ENCODE measurements at places on chromosomes 16 and 17. TPM values are rescaled to one million over a fixed set of nuclear protein-coding genes. Genes with fewer than 3 reads are reported as not detected.

GRCh38 chr16:24939738-24940137, 75.4 kb downstream of the ARHGAP17 start:
- DNase-seq = no peak

- DNase-seq = no peak
Observed at GRCh38 chr17:81691196-81691595, 7.4 kb downstream of the HGS start.

GRCh38 chr16:85313526-85314301, 201.4 kb upstream of the CIBAR2 start:
- no peak for DNase-seq

- DNase-seq = no peak
Observed at GRCh38 chr17:27818401-27819105, 18.2 kb upstream of the NOS2 start.

- no peak for DNase-seq
Observed at GRCh38 chr17:59846394-59847165, 46.2 kb downstream of the TUBD1 start.

DNA sequence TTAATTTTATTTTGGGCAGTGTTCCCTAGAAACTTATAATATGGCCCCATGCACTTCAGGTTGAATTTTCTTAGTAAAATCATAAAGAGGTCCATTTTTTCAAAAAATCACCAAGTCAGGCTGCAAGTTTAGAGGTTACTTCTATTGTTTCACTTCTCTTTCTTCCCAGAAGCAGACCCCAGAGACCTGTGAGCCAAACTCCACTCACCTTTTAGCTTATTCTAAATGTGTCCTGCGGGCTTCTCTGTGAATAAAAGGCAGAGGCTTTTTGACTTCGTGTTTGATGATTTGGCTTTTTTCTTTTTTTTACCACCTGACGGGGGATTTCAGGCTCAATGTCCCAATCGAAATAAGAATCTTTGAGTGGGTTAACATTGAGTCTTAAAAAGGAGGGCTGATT, 7.4 kb downstream of the PRKCB start:
- no peak for DNase-seq

DNA sequence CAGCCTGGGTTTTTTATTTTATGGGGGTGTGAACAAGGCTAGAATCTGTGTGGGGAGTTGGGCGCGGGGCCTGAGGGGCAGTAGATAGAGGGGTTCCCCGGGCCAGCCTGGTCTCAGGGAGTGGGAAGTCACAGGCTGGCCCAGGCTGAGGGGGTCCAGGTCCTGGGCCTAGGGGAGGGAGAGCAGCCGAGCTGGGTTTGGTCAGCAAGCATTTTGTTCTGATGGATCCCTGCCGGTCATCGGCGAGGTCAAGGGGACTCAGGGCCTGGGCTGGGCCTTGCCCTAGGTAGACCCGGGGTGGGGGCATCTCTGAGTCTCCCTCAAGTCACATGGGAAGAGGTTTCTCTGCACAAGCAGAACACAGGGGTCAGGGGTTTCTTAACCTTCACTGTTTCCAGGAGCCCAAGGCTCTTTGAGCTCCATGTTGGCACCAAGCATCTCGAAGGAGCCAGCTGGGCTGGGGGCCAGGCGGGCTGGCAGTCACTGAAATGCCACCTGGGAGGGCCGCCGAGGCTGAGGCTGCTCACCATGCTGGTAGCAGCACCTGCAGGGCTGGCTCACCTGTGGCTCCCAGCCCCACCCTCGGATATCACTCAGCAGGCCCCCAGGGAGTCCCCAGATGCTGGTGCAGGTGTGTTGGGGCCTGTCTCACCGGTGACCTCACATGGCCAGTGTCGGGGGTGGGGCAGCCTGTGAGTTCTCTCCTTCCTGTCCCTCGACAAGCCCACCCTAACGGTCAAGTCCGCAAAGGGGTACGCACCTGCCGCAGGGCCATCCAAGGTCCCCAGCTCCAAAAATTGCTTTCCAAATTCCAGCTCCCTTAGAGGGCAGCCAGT, 41.0 kb downstream of the SLC7A5 start:
- no peak for DNase-seq

KRT33A gene
- not detected for total RNA-seq

GRCh38 chr17:52227926-52228325, 69.4 kb upstream of the CA10 start:
- no peak for DNase-seq

ANKRD13B gene
- total RNA-seq = 8.5 TPM

NLRP1 gene
- 35.1 TPM for total RNA-seq

DNA sequence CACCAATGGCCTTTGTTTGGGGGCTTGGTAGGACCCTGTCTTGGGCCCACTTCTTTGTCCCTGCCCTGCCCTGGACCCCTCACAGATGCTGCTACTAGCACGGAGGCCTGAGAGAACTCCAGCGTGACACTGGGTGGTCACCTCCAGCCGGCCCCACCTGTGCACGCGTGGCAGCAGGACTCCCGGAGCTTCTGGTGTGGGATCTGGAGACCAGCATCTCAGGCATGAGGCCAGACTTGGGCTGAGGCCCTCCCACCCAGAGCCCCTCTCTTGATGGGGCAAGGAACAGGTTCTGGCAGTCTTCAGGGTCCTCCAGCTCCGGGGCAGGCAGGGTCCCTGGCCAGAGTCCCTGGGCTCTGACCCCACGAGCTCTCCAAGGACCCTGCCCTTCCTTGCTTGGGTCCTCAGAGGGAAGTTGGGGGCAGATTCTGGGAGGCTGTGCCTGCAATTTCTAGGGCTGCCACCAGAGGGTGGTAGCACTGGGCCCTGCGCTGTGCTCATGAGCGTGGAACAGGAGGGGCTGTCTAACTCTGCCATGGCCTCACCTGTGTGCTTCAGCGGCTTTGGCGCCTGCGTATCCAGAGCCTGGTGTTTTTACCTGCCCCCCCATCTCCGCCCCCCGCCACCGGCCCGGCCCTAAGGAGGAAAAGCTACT, 3.1 kb upstream of the BAIAP3 start:
- no peak for DNase-seq

GRCh38 chr16:56048425-56049105, 142.7 kb upstream of the GNAO1 start:
- DNase-seq = no peak

DNA sequence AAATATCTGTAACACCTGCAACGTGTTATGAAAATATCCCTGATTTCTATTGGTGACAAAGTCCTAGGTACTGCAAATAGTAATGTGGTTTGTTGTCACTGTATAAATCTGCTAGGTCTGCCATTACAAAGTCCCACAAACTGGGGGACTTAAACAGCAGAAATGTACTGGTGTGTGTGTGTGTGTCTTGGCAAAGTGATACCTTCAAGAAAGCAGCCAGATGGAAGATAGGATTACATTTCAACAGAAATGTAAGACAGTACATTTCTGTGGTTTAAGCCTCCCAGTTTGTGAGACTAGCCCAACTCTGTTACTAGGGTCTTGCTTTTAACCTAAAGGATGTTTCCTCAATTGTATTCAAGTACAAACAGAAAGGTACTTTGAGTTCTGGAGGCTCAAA, 531.7 kb downstream of the NPIPA7 start:
- DNase-seq = no peak

GRCh38 chr17:39761861-39762496, 24.2 kb downstream of the GRB7 start:
- DNase-seq = no peak

- DNase-seq = peak; percentile 72
Observed at GRCh38 chr16:23279721-23280153, 22.4 kb upstream of the SCNN1B start.

GRCh38 chr16:67763066-67763465, 43.3 kb downstream of the RANBP10 start:
- DNase-seq = no peak

DNA sequence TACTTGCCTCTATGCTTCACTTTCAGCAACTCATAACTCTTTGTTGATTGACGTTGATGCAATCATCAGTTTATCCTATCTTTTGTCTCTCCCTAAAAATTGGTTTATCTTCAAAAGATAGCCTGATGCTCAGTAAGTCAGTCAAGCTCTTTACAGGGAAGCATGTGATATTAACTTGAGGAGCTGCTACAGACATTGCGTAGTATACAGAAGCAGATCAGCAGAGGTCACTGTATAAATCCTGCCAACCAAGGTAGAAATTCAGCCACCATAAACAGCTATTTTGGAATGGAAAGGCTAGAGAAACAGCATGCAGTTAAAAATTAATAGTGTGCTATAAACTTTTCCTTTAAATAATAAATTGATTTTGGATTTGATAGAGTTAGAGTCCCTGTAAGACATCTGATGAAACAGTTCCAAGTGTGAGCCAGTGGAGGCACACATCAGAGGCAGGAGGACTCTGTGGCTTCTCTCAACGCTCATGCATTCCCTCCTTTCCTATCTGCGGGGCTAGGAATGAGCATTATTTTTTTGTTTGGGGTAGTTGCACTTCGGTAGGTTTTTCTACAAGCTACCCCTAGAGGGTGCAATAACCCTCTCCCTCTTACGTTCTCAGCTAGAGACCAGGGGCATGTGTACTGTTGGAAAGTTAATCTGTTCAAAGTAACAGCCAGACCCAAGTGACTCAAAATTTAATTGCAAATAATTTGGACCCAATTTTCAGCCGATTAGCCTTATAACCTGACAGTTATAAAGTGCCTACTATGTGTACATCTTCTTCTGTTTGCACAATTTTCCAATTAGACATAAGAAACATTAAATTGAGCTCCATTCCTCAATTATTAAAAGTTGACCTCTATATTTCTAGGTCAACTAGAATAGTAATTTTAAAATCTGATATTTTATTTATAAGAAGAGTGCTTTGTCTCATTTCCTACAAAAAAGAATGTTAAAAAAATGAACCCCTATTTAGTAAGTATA, 647.7 kb upstream of the SOX9 start:
- no peak for DNase-seq

DNA sequence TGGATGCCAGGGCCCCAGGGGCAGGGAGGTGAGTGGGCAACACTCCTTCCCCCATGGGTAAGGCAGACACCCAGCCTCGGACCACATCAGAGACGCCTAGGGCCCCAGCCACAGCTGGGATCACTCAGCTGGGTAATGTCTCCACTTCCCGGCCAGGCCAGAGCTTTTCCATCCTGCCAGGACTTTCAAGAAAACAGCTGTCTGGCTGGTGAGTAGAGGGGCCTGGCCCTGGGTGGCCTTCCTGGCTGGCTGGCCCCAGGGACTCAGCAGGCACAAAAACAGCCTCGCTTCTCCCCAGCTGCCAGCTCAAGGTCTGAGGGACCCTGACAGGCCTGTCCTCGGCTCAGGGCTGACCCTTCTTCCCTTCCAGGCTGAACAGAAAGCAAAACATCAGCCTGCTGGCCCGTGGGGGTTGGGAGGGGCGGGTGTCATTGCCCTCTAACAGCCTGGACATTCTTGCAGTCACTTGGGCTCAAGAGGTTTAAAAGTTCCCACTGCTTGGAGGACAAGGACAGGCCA, 45.3 kb upstream of the JPH3 start:
- no peak for DNase-seq

DNA sequence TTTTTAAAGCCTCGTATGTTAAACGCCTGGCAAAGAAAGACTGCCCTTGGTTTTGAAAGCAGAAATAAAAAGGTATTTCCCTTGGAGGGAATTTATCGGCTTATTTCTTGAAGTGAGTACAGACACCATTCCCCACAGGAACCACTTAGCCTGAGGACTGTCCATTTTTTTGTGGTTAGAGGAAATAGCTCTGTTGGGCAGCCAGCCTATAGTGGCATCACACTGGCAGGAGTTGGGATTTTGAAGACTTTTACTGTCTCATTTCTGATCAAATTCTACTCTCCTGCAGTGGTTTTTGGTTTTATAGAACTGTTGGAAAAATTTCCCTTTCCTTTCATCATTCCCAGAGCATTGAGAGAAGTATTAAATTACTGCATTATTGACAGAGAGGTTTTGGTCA, 34.1 kb upstream of the CDC6 start:
- no peak for DNase-seq

- peak; percentile 49 for DNase-seq
Observed at GRCh38 chr17:68054296-68054900, 18.9 kb downstream of the KPNA2 start.

ZFP3 gene
- 4.9 TPM for total RNA-seq

ELMO3 gene
- 1.1 TPM for total RNA-seq

DNA sequence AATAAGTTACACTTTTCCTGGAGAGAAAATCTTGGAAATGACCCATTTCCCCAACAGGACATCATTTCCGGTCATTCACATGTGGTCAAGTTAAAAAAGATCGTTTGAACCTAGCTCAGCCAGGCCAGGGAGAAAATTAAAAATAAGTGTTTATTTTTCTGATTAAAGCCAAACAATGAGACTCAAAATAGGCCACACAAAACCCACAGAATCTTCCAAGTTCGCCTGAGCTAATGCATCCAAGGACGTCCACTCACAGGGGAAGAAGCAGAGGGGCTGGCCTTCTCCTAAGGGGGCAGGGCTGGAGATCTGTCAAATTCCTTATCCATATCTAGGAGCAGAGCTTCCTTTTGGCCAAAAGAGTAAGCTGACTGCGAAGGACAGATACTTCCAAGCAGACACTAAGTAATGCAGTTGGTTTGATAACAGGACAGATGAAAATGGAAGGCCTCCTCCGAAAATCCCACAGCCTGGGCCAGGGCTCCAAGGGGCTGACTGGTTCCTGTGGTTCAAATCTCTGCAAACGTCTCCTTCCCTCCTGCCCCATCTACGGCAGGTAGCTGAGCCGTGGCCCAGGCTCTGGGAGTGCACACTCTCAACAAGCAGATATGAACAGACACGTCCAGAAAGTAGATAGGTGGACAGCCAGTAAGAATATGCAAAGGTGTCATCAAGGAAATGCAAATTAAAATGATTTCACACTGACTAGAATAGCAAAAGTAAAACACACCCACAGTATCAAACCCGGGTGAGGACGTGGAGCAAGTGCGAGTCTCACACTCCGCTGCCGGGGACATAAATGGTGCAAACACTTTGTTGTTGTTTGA, 98.5 kb downstream of the MRM3 start:
- no peak for DNase-seq

RAPGEFL1 gene
- 5.0 TPM for total RNA-seq

ASPA gene
- total RNA-seq = 3.8 TPM

DNA sequence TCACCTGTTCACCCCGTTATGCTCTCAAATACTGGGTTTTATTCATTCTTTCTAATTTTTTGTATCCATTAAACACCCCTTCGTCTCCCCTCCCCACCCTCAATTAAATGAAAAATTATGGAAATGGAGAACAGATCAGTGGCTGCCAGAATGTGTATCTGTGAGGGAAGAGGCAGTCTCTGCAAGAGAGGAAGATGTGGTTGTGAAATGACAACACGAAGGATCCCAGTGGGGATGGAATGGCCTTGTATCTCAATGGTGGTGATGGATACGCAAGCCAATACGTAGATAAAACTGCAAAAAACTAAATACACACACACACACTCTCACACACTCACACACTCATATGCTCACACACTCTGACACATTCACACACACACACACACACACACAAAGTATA, 570.7 kb downstream of the CDH13 start:
- DNase-seq = no peak

- DNase-seq = no peak
Observed at GRCh38 chr17:49986396-49987289, 8.4 kb downstream of the DLX3 start.

DNA sequence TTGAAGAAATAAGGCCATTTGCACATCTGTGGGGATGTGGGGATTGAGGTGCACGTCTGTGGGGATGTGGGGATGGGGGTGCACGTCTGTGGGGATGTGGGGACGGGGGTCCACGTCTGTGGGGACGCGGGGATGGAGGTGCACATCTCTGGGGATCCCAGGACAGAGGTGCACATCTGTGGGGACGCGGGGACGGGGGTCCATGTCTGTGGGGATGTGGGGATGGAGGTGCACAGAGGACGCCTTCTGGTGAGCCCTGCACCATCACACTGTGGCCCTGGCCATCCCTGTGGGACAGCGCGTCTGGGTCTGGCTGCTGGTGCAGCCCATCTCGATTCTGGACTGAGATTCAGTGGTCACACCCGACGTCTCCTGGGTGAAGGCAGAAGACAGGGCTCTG, 161.4 kb downstream of the LAT start:
- DNase-seq = no peak

GRCh38 chr16:89187032-89187769, 13.1 kb downstream of the SLC22A31 start:
- no peak for DNase-seq
